ENCODE measurements at places on chromosomes 13 and 19.

DNA sequence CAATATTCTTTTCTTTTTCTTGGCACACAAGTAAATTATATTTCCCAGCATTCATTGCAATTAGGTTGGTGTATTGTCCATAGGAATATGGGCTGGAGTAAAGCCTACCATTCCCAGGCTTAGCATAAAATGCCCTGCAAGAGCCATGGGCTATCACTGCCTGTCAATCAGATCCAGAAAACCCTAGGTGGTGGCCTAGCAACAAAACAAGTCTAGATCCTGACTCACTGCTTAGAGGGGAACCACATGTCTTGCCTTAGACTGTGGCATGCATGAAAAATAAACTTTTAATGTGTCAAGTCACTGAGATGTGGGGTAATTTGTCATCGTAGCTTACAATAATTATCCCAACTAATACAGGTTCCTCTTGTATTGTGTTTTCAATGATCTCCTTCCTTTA, 16.2 kb downstream of the SOX21 start:
- DNase-seq, result no peak

DNA sequence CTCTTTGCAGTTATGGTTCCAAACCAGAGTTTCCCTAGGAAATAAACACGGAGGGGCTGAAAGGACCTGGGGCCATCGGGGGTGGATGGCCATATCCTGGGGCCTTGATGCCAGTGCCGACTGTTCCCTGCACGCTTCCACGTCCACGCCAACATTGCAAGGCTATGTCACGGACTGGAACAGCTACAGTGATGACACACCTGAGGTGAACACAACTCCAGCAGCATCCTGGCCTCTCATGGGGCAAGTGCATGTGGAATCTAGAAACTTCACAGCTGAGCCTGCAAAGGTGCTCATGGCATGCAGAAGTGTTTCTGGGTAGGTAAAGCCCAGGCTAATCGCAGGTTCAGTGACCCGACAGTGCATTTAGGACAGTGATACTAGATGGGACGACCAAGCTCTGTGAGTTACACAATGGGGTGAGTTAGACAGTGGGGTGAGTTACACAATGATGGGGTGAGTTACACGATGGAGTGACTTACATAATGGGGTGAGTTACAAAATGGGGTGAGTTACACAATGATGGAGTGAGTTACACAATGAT, 52.0 kb upstream of the GAS6 start:
- no peak for DNase-seq

DNA sequence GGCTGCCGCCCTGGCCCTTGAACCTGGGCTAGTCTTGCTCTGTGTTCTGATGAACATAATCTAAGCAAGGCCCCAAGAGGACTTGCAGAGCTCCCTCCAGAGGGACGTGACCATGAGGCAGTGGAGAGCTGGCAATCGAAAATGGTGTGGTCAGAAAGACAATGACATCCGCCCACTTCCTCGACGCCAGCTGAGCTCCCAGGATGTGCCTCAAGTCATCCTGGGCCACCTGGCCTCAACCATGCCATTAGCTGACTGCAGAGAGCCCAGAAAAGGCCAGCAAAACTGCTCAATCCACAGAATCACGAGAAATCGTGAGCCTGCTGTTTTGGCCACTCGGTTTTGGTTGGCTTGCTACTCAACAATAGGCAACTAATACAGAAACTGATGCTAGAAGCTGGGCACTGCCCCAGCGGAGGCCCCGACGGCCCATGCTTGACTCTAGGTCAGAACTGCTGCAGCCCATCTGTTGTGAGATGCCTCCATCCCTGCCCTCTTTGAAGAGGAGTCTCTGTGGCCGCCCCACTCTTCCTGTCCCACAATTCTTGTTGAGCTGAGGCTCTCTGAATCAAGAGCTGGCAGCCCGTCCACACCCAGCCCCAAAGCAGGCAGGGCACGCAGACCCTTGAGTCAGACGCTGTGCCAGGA, 53.3 kb downstream of the STK24 start:
- DNase-seq, result peak; percentile 21

GRCh38 chr13:86976521-86977324, 694.4 kb upstream of the SLITRK5 start:
- no peak for DNase-seq

DNA sequence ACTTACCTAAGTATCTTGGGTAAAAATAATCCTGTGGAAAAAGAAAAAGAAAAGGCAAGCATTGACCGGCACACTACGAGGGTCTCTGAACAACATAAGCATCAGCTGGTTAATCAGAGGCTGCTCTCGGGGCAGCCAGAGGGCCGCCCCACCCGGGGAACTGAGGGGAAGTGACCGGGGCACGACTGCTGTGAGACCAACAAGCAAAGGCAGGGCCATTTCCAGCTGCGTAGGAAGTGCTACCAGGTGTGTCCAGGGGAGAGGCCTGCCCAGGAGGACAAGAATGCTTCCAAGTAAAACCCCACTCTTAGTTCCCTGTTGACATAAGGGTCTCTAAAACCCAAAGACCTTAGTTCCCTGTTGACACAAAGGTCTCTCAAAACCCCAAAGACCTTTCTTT, 15.9 kb downstream of the GAS6 start:
- no peak for DNase-seq

DNA sequence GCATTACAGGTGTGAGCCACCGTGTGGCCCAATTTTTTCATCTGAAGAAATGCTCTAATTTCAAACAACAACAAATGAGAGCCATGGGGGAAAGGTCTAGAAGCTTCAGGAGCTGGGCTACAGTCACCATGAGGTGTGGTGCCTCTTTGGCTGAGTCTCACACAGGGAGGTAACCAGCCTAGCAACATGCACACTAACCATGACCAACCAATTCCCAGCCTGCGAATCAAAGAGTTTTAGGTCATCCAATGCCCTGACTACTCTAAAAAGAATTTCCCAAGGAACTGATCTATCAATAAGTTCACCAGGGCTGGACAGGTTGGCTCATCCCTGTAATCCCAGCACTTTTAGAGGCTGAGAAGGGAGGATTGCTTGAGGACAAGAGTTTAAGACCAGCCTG, 29.9 kb downstream of the PBX4 start:
- no peak for DNase-seq

DNA sequence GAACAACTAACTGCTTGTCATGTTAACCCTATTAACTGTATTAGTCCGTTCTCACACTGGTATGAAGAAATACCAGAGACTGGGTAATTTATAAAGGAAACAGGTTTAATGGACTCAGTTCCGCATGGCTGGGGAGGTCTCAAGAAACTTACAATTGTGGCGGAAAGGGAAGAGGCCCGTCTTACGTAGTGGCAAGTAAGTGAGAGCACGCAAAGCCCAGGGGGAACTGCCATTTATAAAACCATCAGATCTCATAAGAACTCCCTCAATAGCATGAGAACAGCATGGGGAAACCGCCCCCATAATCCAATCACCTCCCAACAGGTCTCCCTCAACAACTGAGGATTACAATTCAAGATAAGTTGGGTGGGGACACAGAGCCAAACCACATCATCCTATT, 34.7 kb downstream of the PHF11 start:
- peak; percentile 75 for DNase-seq

GRCh38 chr19:19447536-19448237, 42.2 kb downstream of the GATAD2A start:
- DNase-seq, result peak; percentile 32

GRCh38 chr13:89255844-89256406, 1584.8 kb downstream of the SLITRK5 start:
- no peak for DNase-seq

- DNase-seq, result no peak
Measured at GRCh38 chr13:104015646-104016396, 949.6 kb upstream of the SLC10A2 start.

- DNase-seq, result no peak
Measured at GRCh38 chr13:75651013-75651412, 14.9 kb downstream of the LMO7 start.

DNA sequence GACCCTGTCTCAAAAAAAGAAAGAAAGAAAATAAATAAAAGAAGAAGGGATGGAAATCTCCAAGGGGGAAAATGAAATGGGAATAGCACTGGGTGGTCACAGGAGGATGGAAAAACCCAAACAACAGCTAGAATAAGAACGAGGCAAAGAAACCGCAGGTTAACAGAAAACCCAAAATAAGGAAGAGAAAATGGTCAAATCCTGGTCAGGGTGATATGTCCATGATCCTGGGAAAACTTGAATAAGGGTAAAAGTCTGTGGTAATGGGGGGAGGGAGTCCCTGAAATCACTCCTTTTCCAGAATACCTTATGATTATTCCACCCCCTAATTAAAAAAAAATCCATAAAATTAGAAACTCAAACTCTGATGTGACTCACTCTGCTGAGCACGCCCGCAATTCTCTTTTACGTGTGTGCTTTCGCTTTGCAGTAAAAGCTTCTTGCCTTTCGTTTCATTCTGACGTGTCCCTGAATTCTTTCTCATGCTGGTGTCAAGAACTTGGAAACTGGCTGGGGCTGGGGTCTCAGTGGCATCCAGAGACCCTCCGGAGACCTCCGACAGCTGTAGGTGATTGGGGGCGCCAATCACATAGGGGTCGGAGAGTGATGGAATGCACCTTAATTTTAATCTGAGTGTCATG, 4.3 kb upstream of the NAXD start:
- DNase-seq, result no peak

DNA sequence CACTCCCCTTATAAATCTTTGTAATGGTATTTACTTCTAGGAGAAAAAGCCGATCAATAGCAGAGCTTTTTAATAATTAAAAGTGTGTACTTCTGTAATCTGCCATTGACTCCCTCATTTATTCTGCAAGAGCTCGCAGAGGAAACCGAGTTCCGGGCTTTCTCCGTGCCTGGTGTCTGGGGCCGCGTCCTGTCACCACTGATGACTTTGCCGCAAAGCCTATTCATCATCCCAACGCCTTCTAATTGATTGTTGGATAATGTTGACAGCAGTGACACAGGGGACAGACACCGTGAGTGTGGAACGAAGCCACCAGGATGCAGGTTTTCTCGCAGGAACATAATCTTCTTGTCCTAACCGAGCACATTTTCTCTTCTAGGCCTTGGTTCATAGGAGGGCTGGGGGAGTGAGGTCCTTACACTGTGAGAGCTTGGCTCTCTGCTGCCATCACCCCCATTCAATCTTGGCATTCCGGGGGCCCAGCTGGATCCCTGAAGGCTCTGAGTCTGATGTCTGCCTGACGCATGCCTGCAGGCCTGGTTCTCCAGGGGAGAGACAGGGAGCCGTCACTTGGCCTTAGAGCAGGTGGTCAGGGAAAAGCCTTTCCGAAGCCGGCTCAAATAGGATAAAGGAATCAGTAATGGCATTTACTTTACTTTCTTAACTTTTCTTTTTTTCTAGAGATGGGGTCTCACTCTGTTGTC, 110.3 kb downstream of the KDM4B start:
- DNase-seq, result no peak

DNA sequence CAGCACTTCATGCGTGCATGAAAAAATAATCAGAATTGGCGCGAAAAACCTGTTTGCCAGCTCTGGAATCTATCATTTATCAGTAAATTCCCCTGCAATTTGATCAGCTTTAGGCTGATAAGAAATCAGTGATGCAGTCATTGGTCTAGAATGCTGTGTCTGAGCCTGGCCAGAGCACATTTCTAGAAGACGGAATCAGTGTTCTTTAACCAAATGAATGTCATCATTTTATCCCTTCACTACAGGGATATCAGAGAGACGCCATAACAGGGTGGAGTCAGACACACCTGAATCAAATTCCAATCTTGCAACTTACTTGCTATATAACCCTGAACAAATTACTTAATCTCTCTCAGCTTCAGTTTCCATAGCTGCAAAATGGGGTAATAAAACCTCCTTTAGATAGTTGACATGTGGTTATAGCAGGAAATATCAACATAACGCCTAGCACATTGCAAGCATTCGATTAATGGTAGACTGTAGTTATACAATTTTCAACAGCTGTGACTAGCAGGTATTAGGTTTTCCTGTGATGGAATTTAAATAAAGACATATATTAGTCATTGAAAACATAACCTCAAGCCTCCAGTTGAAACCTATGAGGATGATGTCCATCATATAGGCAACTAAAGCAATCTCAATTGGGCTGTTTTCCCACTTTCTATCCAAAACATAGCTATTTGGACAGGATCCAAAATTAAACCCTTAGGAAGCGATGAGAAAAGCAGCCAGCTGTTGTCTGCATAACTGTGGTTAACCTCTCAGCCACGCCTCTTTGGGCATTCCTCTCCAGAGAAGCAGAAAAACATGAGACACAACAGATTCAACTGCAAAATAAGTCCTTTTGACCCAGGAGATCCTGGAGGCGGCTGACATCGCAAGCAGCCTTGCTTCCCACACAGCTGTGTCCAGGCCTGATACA, 51.6 kb upstream of the UBL3 start:
- peak; percentile 72 for DNase-seq

DNA sequence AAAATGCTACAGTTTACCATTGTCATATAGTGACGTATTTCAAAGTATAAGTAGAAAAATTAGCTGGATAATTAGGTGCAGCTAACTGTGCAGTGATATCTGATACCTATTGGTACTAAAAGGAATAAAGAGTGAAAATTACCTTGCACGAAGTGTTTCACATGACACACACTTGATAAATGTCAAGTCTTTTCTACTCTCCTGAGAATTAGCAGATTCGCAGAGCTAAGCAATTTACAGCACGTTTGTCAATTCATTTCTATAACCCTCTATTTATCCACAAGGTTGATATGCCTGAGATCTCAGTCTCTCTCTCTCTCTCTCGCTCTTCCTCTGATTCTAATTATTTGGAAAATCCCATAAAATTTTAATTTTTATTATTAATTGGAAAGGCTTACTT, 1109.0 kb downstream of the EFNB2 start:
- no peak for DNase-seq

DNA sequence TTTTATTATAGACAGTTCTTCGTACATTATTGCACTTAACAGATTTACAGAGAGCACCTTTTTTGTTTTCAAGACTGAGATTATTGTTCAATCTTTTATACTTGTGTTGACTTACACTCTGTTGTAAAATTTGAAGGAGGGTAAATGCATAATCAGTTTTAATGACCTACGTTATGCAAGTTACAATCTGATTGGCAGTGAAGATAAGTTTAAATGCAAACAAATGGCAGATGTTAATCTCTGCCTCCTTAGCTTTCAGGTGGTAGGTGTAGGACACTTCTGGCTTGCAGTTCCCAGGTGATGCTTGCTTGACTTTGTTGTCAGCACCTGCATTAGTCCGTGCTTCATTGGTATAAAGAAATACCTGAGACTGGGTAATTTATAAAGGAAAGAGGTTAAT, 424.9 kb downstream of the FGF9 start:
- no peak for DNase-seq

GRCh38 chr19:39996218-39996810, 546 bp upstream of the ZNF546 start:
- peak; percentile 46 for DNase-seq

DNA sequence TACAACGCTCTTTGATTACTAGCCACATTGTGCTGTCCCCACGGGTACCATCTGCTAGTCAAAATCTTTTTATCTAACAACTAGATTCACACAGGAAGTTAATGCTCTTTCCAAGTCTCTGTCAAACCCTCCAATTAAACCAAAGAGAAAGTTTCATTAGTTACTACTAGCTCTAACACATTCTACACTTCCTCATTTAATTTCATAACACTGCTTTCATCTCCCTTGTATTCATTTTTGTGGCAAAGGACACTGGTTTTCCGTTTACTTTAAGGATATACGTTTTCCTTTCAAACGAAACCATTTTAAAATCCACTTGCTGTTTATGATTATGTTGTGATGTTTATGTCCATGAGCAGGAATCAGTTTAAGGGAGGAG, 5.3 kb downstream of the DYRK1B start:
- no peak for DNase-seq

GRCh38 chr13:111610879-111611278, 290.4 kb downstream of the TEX29 start:
- no peak for DNase-seq
